ENCODE measurements at places on chromosomes 6 and 20.
A peak's percentile ranks its signal among the peaks of the same experiment; 100 is the strongest.

DNA sequence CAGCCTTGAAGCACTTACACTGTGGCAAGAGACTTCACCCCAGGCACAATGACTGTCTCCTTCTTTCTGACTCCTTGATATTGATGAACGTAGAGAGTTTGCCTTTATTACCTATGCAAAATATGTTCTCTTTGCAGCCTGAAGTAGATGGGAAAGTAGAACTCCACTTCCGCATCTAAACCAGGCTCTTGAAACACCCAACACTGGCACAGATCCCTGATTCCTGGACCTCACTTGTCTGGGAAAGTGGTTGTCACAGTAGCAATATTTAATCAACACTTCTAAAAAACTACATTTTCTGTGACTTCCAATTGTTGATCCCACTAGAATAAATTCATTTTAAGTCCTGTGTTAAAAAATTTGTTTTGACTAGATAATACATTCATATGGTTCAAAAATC is 143.1 kb downstream of the CDK19 start:
- no peak for DNase-seq

DNA sequence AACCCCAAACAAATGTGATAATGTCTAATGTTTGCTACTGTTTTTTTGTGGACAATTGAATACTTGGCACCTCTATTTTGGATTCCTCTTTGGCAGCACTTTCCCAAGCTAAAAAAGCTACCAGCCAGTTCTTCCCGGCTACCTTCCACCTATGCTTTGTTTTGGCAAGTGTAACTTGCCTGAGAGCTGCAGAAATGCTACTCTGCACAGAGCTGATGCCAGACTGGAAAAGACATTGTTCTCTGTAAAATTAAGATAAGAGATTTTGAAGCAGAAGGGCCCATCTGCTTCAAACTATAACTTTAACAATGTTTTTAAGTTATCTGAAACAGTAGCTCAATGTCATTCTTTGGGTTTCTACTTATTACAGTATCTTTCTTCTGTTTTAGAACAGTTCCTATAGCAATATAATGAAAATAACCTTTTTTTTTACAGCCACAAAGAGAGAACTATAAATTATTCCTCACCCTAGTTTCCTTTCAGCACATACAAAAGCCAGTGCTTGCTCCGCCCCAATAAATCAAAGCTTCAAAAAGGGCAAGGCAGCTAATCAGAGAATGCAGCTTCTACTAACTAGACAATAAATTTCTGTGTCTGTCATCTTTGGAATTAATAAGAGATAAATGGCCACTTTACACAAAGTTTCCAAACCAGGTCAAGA is 183.1 kb downstream of the UBE3D start:
- DNase-seq: no peak

DNA sequence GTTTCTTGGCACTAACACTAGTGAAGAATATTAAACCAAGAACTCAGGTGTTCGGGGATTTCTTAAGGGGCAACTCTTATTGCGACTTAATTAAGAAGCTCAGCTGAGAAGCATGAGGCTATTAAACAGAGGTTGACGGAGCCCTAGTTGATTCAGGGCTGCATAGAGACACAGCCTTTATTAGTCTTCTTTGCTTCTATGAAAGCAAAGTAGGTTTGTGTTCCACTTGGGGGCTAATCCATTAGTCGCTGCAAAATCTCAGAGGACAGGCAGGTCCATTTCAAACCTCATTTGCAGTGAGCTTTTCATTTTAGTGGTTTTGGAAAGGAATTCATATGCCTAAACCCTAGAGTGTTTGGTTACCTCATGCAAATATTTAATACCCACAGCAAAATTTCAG is 506.6 kb upstream of the SULF2 start:
- no peak for DNase-seq

DNA sequence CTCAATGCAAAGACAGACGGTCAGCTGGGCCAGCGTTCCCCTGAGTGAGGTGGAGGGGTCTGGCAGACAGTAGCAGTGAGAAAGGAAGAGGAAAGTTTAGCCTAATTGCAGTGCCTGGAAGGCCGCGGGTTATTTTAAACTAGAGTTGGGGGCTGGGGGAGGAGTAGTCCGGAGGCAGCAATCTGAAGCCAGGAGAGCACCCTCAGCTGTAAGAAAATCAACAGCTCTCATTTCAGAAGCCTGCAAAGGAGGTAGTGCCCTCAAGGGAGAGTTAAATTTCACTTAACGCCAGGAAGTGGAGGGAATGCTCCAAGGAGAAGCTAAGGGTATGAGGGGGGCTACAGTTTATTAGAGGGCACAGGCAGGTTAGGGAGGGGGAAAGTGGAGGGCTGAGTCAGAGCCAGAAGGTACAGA is 26.9 kb downstream of the RING1 start:
- DNase-seq: no peak

DNA sequence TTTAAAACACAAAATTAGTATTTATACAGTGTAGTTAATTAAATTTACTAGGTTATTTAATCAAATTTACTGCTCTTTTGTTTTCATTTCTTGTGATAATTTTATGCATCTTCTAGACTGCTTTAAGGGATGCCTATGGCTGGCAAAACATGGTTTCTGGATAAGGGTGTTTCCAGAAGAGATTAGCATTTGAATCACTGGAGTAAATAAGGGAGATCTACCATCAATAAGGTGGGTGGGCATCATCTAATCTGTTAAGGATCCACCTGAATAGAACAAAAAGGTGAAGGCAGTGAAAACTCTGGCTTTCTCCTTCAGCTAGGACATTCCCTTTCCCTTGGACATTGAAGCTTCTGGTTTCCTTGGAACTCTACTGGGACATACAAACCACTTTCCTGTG is 146.2 kb upstream of the LAMA2 start:
- no peak for DNase-seq

- no peak for DNase-seq
Measured at GRCh38 chr6:5506597-5506996, 245.3 kb downstream of the FARS2 start.

GRCh38 chr20:5189917-5190316 is 63.1 kb downstream of the CDS2 start:
- DNase-seq: no peak

DNA sequence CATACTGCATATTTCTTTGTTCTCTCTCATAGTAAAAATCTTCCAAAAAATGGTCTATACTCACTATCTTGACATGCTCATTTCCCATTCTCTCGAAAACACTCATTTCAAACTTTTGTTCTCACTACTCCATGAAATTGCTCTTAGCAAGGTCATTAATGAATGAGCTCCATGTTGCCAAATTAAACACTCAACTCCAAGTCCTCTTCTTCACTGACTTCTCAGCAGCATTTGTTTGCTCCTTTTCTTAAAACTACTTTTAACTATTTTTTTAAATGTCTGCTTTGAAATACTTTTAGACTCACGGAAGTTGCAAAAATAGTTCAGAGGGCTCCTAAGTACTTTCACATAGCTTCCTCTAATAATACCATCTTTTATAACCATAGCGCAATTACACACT is 274.0 kb upstream of the PREP start:
- DNase-seq: no peak

GRCh38 chr20:5663396-5663795 is 86.8 kb upstream of the SHLD1 start:
- no peak for DNase-seq

- no peak for DNase-seq
Measured at GRCh38 chr6:159760602-159761057, 1.2 kb upstream of the ACAT2 start.

DNA sequence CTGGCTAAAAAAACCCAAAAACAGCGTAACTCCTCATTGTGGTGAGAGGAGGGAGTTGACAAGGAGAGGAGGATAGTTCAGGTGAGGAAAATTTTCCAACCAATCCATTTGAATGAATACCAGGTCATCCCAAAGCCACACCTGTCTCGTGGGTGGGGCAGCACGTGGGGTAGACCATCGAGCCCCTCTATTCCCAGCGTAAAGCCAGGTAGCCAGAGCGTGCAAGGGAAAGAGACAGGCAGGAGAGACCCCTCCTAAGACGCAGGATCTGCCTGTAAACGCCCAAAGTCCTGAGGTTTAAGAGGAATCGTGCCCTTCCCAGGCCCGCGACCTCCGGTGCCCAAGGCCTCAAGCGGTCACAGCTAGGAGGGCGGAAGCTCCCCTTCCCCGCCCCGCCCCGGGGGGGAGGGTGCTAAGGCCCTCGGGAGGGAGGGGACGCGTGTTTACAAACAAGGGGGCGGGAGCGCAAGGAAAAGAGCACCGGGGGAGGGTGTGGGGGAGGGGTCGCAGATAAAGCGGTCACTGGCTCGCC is 712 bp downstream of the RXRB start:
- DNase-seq: peak; percentile 54

- DNase-seq: no peak
Measured at GRCh38 chr6:132494954-132495353, 18.0 kb downstream of the STX7 start.

DNA sequence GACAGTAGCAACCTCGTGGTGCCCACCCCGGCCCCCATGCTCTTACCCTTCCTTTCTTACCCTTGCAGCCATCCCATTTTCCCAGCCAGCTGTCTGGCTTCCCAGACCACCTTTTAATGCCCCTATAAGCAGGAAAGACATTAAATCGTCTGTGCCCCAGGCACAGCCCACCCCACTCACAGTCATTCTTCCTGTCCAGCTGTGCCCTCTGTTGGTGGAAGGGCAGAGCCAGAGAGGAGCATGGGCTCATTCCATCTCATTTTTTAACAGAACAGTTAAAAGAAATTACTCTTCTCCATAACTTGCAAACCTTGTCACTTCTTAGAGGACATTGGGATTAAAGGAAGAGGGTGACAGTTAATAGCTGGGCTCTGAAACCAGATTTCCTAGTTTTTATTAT is 240.5 kb downstream of the NRN1 start:
- DNase-seq: no peak

- no peak for DNase-seq
Measured at GRCh38 chr20:1947535-1947846, 46.4 kb downstream of the PDYN start.

- no peak for DNase-seq
Measured at GRCh38 chr6:92706976-92707375, 712.4 kb downstream of the EPHA7 start.

DNA sequence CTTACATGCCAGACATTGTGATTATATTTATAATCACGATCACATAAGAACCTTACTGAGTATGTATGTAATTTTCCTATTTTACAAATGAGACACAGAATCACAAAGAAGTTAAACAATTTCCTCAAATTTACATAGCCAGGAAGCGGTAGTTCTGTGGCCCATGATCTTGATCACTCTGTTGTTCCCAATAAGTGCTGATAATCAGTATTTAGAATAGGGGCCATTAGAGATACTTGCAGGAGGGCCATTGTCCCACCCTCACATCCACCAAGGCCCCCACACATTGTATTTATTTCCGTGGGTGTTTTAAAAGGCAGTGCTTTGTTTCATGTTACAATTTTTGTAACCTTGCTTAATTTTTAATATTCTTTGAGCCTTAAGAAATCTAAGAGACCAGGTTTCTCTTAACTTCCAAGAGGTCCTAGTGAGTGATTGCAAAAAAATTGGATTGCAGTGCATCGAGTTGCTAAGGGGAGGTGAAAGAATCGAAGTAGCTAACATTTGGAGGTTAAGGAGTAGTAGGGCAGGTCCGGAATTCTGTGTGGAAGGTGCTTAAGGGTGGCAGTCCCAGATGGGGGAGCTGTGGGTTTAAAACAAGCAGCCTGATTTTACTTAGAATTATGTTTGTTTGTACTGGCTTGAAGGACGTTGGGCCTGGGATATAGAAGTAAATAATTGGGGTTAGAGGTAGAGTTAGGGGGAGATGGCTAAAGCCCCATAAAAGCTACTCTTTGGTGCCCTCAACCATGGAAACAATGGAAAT is 339.4 kb downstream of the CDKAL1 start:
- no peak for DNase-seq

- peak; percentile 4 for DNase-seq
Measured at GRCh38 chr6:131858765-131859415, 51.1 kb downstream of the ENPP1 start.
